ENCODE measurements at places on chromosomes 1 and 21.

DNA sequence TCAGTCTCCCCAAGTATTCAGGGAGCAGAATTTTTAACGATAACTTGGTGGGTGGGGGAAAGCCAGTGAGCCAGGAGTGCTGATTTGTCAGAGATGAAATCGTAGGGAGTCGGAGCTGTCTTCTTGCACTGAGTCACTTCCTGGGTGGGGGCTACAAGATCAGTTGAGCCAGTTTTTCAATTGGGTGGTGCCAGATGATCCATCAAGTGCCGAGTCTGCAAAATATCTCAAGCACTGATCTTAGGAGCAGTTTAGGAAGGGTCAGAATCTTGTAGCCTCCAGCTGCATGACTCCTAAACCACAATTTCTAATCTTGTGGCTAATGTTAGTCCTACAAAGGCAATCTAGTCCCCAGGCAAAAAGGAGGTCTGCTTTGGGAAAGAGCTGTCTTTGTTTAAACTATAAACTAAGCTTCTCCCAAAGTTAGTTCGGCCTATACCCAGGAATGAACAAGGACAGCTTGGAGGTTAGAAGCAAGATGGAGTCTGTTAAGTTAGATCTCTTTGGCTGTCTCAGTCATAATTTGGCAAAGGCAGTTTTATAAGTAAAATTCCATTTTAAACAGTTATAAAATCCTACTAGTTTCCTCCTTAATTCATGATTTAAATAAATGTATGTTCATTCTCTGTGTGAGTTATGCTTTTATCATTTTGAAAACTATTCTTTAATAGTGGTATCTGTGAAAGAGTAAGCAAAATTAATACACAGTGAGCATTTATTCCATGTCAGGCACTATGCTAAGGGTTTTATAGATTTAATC, 51.7 kb downstream of the SLC16A1 start:
- ATAC-seq = peak; percentile 97

- peak; percentile 90 for ATAC-seq
Measured at GRCh38 chr1:23103001-23103889, 65.4 kb downstream of the LUZP1 start.

DNA sequence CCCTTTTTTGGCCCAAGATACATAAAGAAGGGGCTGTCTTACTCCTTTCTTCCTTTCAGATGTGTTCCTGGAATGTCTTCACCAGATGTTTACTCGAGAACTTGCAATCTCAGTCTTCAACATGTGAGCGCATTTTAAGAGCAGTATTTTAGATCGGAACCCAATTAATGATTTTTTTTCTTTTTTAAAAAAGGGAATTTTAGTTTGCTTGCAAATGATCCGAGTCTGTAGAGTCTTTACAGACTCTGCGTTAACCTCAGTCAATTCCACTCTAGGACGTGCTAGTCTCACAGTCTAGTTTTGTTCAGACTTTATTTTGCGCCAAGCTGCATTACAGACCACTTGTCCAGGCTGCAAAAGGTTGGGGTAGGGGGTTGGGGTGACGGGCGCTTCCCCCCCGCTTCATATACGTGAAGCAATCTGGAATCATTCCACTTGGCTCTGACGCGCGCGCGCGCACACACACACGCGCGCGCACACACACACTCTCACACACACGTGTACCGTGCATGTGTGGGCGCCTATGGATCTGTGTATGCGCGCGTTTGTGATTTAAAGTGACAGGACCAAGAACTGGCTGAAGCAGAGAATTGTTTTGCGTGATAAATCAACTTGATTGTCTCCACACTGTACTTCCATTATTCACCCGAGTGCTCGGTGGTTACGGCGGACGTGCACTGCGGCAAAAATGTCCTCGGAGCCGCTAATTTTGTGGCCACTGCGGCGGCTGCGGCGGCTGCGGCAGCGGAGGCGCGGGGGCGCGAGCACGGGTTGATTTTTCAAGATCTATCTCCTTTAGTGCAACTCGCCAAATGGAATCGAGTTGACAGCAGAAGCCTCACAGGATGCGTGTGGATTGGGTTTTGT, 25.6 kb upstream of the NFIA start:
- peak; percentile 56 for ATAC-seq

DNA sequence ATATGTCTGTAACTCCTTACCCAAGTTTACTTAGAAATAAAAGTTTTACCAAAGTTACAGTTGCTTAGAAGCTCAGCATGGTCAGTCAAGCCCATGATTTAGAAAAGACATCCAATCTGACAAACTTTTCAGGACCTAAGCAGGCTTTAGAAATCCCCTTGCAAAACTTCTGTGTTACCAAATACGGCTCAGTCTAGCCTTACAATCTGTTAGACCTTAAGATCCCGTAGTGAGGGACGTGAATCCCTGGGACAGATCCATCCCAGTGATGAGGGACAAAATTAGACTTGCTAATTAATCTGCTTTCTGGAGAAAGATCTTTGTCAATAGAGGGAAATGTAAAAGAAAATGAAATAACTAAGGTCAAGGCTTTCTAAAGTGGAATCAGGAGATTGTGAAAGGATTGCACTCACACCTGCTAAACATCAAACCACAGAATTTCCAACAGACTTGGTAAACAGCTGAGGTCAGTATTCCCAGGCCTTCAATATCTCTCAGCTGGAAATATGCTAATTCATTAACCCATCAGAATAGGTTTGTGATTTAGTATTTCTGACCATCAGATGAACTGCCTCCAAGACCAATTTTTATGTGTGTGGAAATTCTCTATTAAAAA, 375.3 kb downstream of the DUSP10 start:
- ATAC-seq = no peak

GRCh38 chr1:200366577-200367253, 43.1 kb downstream of the ZNF281 start:
- no peak for ATAC-seq

- ATAC-seq = peak; percentile 93
Measured at GRCh38 chr1:966704-967300, 520 bp downstream of the PLEKHN1 start.

DNA sequence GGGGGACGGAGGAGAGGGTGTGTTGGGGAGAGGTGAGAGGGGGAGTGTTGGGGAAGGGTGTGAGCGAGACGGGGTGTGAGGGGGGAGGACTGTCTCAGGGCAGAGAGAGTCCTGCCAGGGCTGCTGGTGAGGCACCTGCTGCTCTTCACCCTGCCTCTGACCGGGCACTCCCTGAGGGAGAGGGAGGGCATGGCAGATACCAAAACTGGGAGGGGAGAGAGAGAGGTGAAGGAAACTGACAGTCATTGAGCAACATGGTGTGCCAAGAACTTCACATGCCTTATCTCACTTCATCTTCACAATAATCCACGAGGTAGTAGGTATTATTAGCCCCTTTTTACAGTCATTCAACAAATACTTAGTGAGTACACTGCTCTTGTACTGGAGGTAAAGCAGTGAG, 61.3 kb upstream of the ARTN start:
- ATAC-seq = no peak

DNA sequence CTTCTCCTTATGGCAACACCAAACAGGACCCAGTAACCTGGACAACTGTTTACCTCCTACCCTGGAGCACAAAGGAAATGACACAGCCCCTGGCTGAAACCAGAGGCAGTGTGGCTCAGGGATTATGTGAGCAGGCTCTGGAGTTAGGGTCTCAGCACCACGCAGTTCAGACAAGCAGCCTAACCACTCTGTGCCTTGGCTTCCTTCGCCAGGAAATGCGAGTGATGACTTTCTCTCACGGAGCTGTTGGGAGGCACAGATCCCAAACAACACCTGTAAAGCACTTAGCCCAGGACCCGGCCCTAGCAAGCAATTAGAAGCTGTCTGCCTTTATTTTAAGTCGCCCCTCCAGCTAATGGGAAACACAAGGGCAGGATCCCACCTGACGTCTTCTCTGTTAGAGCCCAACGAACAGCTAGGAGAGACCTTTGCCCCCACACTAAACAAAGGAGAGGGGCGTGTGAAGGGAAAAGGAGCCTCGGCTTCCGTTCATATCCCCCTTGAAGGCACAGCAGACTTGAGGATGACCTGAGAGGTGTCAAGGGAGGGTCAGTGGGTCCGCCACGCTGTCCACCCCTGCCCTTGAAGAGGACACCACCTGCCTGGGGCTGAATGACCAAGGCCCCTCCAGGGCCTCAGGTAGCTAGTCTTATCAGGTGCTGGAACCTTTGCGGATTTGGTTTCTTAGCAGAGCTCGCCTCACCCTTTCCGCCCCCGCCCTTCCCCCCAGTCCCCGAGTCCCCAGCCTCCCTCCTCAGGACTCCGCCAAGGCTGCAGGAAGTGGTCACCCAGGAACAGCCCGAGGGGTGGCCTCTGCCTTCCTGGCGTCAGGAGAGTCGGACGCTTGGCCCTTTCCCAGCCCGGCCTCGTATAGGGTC, 860 bp downstream of the TMEM63A start:
- peak; percentile 84 for ATAC-seq

DNA sequence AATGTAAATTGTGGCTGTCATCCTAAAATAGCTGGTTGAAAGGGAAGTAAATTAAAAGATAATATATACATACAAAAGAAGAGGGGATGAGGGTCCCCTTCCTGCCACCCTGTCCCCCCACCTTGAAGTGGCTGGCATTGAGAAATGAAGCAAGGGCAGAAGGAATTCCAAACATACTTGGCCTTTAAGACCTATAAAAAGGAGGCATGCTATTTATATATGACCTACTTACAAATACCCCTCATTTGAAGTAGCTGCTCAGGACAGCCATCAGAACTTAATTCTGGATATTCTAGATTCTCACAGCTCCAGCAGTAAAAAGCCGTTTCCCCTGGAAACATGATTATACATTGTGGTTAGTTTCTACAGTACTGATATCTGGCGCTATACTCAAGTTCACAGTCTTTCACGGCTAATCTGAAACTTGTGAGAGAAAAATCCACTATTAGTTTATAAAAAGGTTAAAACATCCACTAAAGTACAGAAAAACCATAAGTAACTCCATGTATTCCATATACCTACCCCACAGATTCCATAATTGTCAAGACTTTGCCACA, 9.6 kb upstream of the MAP10 start:
- no peak for ATAC-seq

DNA sequence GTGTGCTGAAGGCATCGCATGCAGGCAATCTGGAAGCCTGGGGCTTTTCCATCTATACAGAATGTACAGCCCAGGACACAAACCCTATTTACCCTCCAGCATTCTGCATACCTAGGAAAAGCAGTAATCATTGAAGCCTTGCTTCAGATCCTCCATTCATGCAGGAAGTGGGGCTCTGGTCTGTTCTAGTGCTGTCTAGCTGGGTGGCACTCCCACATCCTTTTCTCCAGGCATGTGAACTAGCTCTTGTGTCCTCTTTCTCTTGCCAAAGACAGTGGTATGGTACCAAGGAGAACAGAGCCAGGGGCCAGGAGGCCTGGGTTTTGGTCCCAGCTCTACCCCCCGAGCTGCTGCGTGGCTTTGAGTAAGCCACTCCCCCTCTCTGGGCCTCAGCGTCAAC, 21.7 kb downstream of the LRP8 start:
- ATAC-seq = no peak

- no peak for ATAC-seq
Measured at GRCh38 chr1:36433102-36433501, 17.1 kb downstream of the OSCP1 start.
